Brain microvascular endothelial cell (primary cell): ENCODE measurements at places on chromosomes 4 and X.

DNA sequence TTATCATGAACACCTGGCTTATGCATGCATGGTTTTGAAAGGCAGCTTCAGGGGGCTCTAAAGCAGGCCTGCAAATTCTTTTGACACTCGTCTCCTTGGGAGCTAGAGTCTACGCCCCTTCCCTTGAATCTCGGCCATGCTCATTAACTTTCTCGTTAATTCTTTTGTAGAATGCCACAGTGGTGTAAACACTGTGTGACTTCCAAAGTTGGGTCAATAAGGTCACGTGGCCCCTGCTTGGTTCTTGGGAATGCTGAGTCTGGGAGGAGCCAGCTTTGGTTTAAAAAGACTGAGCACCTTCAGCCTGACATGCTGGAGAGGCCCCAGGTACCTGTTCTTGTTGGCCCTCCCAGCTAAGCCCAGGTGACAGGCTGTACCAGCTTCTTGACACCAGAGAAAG lies 228.4 kb downstream of the DHRSX start:
- no peak for DNase-seq

DNA sequence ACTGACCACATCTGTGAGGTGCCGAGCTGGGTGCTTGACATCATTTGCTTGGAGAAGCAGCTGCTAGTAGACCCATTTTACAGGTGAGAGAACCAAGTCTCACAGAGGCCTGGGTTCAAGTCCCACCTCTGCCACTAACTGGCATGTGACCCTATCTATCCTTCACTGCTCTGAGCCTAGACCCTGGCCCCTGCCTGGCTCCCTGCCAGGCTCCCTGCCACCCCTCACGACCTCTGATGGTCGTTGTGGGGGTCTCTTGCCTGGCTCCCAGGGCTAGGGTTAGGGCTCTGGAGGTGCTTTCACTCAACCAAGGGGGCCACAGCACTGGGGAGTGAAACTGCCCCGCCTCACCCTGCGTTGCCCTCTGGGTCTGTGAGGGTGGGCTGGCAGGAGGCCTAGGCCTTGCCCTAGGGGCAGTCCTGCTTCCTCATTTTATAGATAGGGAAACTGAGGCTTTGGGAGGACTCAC lies 7.2 kb upstream of the ADD1 start:
- DNase-seq, result no peak

DNA sequence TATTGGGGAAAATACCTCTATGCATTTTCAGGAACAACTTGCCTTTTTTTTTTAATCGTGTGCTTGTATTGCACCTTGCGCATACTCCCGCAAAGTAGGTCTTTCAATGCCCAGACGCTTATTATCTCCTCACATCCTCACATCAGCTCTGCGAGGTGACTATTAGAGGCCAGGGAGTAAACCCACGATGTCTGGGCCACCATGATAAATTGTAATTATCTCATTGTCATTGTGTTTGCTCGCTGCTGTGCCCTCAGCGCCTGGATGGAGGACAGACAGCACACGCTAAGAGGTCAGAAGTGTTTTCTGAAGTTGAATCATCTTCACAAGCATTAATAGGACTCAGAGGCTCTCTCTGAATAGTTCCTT lies 1.0 kb upstream of the RELL1 start:
- no peak for DNase-seq

DNA sequence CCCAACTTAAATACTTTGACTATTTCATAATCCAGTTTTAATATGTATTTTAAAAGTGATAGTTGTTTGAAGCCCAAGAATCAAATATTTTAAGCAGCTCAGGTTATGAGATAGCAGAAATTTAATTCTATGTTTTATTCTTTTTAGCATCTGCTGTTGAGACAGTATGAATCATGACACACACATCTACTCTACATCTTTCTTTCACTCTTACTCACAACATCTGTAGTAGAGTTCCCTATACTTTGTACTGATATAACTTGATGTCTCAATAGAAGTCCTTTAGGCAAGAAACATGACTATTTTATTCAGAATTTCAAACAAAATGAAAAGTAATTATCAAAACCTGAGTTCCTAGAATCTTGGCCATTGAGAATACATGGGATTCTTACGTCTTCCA lies 187.9 kb upstream of the GNPDA2 start:
- no peak for DNase-seq

GRCh38 chr4:30957706-30958105 lies 237.5 kb downstream of the PCDH7 start:
- DNase-seq, result no peak

DNA sequence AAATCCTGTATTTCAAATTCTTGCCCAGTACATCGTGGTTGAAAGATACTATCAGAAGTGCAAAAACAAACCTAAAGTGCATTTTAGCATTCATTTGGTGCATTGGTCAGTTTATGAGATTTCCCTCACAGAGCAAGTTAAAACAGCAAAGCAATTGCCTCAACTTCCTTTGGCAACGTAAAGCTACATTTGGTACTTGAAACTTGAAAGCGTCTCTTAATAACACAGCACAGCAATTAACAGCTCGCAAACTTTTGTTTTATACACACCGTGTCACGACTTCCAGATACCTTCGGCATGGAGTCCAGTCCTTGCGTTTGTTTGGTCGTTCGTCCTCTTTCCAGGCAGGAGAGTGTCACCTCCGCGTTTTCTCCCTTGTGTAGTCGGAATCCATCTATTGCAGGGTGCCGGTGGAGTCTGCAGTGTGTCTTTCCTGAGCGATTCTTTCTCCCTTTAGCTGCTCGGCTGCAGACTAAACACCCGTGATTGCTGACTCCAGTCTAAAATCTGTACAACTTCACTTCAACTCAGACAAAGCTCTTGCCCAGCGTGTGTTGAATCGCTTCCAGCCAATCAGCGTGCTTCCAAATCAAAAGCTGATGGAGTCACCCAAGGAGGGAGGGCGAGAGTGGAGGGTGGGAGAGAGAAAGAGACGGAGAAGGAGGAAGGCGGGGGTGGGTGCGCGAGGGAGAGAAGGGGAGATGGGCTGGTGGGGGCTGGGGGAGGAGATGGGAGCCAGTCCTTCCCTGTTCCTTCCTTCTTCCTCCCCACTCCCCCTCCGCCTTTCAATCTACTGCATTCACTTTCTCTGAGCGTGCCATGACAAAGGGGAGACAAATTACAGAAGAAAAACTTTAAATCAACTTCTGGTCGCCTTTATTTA lies at the start of gene PCDH18:
Gene PCDH18, minus strand, starts transcription at position 509 of the 883 bp plus-strand sequence. Its CDS starts 406 bp downstream, at position 103.
- DNase-seq, result peak; percentile 96

GRCh38 chrX:55640854-55641253 lies 17.7 kb downstream of the FOXR2 start:
- no peak for DNase-seq

DNA sequence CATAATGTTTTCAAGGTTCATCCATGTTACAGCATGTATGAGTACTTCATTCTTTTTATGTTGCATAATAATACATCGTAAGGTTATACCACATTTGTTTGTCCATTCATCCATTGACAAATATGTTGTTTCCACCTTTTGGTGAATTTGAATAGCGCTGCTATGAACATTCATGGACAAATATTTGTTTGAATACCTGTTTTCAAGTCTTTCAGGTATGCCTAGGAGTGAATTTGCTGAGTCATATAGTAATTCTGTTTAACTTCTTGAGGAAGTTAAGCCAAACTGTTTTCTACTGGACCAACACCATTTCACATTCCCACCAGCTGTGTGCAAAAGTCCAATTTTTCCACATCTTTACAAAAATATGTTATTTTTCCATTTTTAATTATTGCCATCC lies 31.5 kb downstream of the IRS4 start:
- DNase-seq, result no peak

DNA sequence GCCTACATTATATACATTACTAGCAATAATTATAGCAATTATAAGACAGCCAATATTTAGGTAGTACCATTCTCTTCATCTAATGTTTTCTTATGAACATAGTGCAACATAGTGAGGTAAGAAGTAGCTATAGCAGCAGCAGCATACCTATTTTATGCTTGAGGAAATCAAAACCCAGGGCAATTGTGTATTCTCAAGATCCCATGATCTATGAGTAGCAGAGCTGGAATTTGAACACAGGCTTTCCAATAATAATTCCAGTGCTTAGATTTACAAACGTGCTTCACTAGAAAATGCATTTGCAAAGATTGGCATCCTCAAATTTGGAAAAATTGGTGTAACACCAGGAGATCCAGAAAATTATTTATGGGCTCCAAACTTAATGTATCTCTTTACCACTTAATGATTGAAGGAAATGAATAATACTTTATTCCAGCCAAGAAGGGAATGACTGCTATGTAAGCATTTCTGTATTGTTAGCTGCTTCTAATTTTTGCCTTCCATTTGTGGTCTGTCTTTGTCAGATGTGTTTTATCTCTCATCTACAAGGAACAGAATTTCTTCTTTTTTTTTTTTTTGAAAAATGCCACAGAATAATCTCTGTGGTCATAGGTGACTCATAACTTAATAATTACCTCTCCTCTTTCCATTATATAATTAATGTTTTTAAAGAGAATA lies 451.1 kb downstream of the ARAP2 start:
- no peak for DNase-seq

DNA sequence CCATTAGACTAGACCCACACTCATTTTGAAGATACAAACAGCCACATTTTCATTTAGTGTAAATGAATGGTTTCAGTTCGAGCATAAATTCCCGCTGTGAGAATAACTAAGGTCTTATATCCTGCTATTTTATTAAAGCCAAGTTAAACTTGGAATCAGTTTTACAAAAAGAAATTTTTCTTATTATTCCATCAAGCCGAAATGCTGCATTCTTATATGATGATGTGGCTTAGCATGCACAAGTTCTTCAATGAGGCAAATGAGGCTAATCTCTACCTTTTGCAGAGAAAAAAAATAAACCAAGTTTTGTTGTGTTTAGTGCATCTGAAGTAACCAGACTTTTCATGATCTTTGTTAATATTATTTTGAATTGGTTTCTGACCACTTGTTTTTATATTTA lies 953.9 kb upstream of the PCDH10 start:
- no peak for DNase-seq

- DNase-seq, result no peak
These were observed 505 bp upstream of the PKD2 start for GRCh38 chr4:88006956-88007303.

GRCh38 chr4:87006426-87006675 lies 71.5 kb downstream of the AFF1 start:
- no peak for DNase-seq

- no peak for DNase-seq
These were observed 46.7 kb downstream of the DDX60L start for GRCh38 chr4:168433571-168433970.

DNA sequence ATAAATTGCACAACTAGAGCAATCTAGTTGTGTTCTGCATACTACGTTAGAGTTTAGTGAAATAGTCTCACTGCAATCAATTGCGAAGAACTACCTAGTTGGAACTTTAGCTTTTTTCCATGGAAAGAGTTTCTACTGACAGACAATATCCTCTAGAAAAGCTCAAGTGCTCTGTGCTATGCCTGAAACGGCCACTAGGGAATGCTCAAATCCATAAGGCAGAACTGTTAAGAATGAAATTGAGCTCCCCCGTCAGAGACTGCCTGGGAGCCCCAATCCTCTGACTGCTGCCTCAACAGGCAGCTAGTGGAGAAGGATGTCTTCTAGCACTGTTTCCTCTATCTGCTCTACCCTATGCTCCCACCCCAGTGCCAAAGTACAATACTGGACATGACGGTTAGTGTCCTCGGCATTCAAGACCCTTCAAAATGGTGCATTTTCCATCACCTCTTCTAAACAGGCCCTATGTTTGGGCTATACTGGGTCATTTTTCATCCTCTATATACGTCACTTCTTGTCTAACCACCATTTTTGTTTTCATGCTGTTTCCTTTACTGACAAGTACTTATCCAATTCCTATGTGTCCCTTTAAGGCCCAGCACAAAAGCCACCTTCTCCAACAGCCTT lies 35.3 kb downstream of the FRMD7 start:
- peak; percentile 71 for DNase-seq

DNA sequence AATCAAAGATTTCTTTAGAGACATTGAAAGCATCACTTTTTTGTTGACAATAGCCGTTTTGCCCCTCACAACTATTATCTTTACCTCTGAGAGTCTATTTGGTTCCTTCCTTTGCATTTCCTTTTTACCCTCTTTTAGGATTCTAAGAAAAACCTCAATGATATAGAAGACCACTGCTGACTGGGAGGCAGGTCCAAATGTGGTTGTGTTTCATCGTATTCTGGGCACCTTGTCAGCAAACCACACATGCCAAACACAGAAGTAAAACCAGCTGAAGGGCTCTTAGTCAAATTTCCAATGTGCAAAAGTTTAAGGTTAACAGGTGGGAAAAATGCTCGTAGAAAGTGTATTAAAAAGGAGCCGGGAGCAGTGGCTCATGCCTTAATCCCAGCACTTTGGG lies 5.1 kb upstream of the PRMT9 start:
- no peak for DNase-seq

GRCh38 chrX:11135564-11136185 lies 24.5 kb downstream of the HCCS start:
- DNase-seq, result no peak

GRCh38 chrX:39169976-39170375 lies 368.7 kb downstream of the MID1IP1 start:
- no peak for DNase-seq

- no peak for DNase-seq
These were observed 594.9 kb downstream of the TECRL start for GRCh38 chr4:63814171-63814964.

GRCh38 chr4:182185491-182185890 lies 57.7 kb upstream of the TENM3 start:
- DNase-seq, result no peak

- DNase-seq, result no peak
These were observed 4.4 kb downstream of the SORCS2 start for GRCh38 chr4:7196736-7197135.

DNA sequence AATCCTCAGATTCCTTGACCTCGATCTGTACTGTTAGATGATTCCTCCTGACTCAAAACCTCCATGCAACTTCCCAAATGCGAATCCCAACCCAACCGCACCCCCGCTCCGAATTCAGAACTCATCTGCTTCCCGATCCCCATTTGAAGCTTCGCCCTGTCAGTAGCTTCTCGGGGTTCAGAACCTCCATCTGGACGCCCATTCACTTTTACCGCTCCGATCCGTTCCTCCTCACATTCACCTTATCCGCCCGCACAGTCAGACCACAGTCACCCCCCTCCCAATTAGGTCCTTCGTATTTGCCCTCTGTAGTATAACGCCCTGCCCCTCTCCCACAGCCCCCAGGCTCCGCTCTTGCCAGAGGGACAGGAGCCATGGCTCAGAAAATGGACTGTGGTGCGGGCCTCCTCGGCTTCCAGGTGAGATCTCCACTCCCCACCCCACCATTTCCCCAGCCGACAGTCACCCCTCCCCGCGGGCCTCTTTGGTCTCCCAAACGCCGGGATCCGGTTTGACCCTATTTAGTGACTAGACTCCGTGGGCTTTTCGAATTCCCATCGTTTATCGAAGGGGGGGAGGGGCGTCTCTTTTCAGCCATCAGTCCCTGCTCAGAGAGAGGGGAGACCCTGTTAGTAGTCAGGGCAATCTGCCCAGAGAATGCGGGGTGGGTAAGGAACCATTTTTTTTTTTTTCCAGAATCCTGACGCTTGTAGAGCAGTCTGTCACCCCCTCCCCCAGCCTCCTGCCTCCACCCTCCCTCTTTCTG lies 691 bp downstream of the MAGED1 start:
- DNase-seq, result no peak

GRCh38 chrX:53716328-53717088 lies 30.0 kb upstream of the HUWE1 start:
- no peak for DNase-seq
